ENCODE measurements at places on chromosomes 5 and 9.

- no peak for DNase-seq
Observed at GRCh38 chr5:22111320-22111719, 741.8 kb downstream of the CDH12 start.

GRCh38 chr9:104177003-104177611 lies 83.0 kb downstream of the SMC2 start:
- no peak for DNase-seq

DNA sequence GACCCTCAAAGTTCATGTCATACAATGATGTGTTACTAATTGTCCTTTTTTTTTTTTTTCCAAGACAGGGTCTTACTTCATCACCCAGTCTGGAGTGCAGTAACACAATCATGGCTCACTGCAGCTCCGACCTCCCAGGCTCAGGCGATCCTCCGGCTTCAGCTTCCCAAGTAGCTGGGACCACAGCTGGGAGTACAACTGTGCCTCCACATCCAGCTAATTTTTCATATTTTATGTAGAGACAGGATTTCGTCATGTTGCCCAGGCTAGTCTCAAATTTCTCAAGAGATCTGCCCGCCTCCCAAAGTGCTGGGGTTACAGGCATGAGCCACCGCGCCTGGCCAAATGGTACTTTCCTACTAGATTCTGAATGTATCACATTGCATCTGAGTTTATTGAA lies 49.4 kb upstream of the EBF1 start:
- DNase-seq, result no peak

DNA sequence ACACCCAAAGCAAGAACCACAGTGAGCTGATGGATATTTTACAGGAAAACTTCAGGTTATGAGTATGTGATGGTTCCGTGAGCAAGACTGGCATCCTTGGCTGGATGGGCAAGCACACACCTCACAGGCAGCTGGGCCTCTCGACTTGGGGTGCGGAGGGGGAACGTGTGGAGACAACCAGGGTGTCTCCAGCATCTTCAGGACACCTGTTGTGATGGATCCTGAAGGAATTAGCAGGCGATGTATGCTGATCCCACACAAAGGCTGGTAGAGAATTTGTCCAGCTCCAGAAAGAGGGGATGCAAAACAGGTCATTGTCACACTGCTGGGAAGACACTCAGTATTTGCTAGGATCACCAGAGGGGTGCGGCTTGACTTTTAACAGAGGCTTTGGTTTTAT lies 42.7 kb downstream of the SECISBP2 start:
- no peak for DNase-seq

GRCh38 chr9:134419684-134420076 lies 93.4 kb downstream of the RXRA start:
- DNase-seq, result no peak

DNA sequence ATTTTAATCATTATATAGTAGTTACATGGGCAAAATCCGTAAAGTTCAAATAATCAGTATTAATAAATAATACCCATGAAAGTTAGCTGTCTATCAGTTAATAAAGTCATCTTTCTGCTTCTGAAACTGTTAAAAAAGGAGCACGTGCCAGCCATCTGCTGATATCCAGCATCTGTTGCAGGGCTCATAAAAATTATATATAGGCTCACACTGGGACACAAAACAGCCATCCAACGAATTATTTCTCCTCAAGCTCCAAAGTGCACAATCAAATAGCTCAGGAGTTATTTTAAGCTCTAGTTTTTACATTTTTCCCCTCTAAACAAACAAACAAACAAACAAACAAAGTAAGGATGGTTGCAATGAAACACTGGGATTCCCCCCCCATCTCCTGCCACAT lies 48.3 kb downstream of the MRPS27 start:
- DNase-seq, result no peak

All from stimulated activated naive CD4-positive, alpha-beta T cell treated with Interleukin-2 at 50 U/mL for 16 hours (primary cell).